ENCODE measurements at places on chromosomes 3 and 15. TPM values are rescaled to one million over a fixed set of nuclear protein-coding genes. Genes with fewer than 3 reads are reported as not detected.

DNA sequence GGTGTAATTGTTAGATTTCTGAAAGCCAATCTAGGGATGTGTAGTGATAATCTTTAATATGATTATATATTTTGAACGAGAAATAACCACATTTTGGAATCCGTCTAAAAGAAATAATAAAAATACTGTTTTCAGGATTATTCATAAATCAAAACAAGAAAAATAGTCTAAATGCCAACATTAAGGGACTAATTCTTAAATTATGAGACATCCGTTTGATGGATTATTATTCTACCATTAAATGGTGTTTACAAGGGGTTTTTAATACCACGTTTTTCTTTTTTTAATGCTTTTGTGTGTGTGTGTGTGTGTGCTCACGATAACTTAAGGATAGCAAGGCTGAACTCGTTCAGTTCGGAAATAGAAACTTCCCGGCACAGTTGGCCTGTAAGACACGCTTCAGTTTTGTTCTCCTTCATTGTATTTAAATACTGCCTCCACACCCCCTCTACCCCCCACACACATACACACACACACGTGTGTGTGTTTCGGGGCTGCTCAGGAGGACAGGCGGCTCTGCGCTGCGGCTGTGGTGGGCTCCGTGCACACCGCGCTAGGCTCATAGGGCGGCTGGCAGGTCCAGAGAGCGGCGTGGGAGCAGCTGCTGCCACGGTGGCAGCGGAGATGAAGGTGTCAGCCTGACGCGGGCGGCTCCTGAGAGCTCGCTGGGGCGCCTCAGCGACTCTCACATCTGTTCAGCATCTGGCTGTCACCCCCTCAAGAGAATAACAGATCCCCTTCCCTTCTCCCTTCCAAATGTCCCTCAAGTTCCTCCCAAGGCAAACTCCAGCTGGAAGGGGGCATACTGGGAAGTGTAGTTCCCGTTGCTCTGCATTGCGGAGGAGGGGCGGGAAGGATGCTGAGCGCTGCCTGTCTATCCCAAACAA lies 23.0 kb upstream of the ANP32A start:
- H3K4me3 ChIP-seq, result peak overlapping the region; percentile 23
- H3K4me1 ChIP-seq, result peaks cover 3% of the 10 kb centered on the region
- no peak overlapping the region for H3K27ac ChIP-seq
- H3K36me3 ChIP-seq, result no peaks in the 10 kb centered on the region
- no peak for DNase-seq
- no peaks in the 10 kb centered on the region for H3K27me3 ChIP-seq

The OSTN gene
- not detected for total RNA-seq

- H3K27ac ChIP-seq, result no peak overlapping the region
- no peaks in the 10 kb centered on the region for H3K36me3 ChIP-seq
- no peaks in the 10 kb centered on the region for H3K27me3 ChIP-seq
- no peak for DNase-seq
- no peaks in the 10 kb centered on the region for H3K4me1 ChIP-seq
Measured at GRCh38 chr3:13750215-13750614, 129.7 kb downstream of the WNT7A start.

DNA sequence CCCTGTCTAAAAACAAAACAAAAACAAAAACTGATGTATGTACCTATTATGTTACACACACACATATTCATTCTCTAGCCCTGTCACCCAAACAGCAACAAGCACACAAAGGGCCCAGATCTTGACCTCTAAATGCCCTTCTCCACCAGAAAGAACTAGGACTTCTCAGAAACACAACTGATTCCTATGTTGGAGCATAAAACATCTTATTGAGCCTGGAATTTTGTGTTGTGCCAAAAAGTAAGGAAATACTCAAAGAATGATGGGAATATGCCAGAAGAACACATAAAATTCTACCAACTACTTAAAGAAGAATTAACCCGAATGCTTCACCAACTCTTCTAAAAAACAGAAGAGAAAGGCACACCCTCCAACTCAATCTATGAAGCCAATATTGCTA lies 66.7 kb upstream of the OCA2 start:
- H3K27ac ChIP-seq, result no peak overlapping the region
- no peak overlapping the region for H3K4me3 ChIP-seq
- no peaks in the 10 kb centered on the region for H3K4me1 ChIP-seq
- H3K27me3 ChIP-seq, result no peaks in the 10 kb centered on the region

GRCh38 chr3:186996356-186996755 lies 66.0 kb downstream of the ST6GAL1 start:
- H3K27me3 ChIP-seq, result no peaks in the 10 kb centered on the region
- H3K27ac ChIP-seq, result no peak overlapping the region
- DNase-seq, result no peak

- H3K4me1 ChIP-seq, result no peaks in the 10 kb centered on the region
- no peaks in the 10 kb centered on the region for H3K36me3 ChIP-seq
- H3K27me3 ChIP-seq, result no peaks in the 10 kb centered on the region
- H3K4me3 ChIP-seq, result no peak overlapping the region
Measured at GRCh38 chr15:34374816-34375215, 7.8 kb upstream of the LPCAT4 start.

The SNX22 gene
- 0.20 TPM for total RNA-seq
